ENCODE measurements at places on chromosomes 12 and 14.

- no peak for DNase-seq
These were observed 130.2 kb downstream of the RBM19 start for GRCh38 chr12:113835896-113836295.

- DNase-seq, result no peak
These were observed 212.1 kb upstream of the FKBP4 start for GRCh38 chr12:2582631-2583030.

- no peak for DNase-seq
These were observed 50.4 kb downstream of the DICER1 start for GRCh38 chr14:95106971-95107370.

DNA sequence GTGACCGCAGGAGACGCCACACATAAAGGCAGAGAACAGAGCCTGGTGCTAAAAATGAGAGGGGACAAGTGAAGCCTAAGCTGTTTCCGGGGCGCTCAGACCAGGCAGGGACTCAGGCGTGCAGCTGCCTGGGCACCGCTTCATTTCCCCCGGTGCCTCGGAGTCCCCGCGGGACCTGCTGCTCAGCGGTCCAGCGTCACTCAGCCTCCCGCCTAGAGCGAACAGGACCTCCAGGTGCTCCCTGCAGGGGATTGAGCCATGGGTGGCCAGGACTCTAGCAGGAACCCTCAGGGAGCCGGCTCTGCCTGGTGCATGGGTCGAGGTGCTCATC, 31.0 kb downstream of the CCDC85C start:
- no peak for DNase-seq

DNA sequence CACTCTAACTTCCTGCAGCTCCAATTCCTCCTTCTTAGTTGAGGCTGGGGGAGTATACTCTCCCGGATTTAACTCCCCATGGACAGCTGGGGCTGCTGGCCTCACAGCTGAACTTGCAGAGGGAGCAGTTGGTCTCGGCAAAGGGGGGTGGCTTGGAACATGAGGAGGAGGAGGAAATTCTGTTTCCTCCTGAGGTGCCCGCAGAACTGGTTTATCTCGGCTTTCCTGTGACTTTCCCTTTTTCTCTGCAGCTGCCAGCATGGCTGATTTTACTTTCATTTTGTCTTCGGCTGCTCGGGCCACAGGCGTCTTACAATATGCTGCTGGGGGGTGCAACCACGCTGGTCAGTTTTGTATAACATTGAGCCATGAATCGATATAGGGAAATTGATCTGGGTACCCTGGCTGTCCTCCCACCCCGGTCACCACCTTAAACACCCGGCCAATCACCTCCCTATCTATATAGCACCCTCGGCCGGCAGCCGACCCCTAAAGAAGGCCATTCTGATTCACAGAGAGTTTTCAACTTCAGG, 1317.6 kb downstream of the TMEM121 start:
- DNase-seq, result peak; percentile 13

DNA sequence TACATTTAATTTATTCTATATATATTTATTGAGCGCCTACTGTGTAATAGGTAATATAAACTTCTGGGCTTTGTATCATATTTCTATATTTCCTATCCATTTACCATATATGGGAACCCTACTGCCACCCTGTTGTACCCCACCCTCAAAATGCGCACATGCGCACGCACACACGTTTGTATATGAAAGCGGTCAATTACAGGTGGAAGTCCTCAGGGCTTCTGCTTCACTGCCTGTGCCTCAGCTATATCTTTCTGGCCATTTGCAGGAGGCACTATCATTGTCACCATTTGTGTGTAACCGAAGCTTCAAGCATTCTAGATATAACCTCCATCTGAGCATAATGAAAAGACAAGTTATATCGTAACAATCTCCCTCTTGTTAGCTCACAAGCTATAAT, 31.3 kb upstream of the KCNMB4 start:
- DNase-seq, result no peak

Measured in NCI-H1105 treated with DMSO at 0.1 percent for 48 hours (cell line).